CD8-positive, alpha-beta memory T cell (primary cell): ENCODE measurements at places on chromosomes 3 and 15.

DNA sequence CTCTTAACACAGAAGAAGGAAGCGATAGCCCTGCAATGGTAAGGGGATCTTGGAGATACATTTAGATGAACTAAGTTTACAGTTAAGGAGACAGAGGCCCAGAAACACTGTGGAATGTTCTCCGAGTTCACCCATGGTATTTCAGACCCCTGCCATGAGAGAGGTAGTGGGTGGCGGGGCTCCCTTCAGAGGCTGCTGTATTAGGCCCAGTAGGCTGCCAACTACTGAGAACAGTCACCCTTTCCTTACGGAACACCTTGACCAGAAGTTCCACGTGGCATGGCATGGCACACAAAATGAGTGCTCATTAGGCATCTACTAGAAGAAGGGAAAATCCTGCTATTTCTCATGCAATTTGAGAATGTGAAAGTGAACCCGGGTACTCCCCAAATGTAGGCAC, 195.4 kb downstream of the TNIK start:
- no peak for DNase-seq

DNA sequence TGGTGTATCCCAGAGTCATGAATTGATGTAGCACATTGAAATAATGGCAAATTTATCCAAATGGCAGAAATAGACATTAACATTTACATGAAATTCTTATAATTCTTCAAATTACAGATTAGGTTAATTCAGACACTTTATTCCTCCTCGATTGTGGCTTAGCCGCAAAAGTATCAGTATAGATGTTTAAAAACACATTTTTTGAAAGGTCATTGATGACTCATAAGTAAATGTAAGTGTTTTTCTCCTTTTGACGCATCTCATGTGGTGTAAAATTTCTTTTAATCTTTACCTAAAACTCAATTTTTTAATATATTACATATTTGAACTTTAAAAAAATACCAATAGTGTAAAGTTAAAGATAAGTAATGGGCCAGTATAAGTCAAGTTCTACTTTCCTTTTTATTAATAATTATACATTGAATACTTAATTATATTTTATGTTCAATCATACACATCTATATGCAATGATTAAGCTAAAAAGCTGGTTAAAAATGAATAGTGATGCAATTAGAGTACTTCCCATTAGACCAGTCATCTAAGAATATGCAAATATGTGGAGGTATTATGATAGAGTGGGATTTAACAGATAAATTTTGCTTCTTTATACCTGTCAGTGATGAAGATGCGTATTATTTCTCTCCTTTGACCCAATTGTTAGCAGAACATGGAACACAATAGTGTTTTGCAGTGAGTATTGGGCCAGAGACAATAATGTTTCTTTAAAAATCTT, 678.1 kb upstream of the DPPA4 start:
- DNase-seq: no peak

DNA sequence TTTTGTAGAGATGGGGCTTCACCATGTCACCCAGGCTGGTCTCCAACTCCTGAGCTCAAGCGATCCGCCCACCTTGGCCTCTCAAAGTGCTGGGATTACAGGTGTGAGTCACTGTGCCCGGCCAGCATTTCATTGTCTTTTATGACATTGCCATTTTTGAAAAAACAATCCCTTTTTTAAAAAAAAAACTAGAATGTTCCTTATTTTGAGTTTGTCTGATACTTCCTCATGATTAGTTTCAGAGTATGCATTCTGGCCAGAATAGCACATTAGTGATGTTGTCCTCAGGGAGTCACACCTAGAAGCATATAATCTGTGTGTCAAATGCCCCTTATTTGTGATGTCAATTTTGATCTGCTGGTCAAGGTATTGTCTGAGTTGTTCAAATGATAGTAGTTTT, 21.2 kb upstream of the NMD3 start:
- no peak for DNase-seq

GRCh38 chr3:180630371-180630770, 28.4 kb downstream of the TTC14 start:
- DNase-seq: no peak

DNA sequence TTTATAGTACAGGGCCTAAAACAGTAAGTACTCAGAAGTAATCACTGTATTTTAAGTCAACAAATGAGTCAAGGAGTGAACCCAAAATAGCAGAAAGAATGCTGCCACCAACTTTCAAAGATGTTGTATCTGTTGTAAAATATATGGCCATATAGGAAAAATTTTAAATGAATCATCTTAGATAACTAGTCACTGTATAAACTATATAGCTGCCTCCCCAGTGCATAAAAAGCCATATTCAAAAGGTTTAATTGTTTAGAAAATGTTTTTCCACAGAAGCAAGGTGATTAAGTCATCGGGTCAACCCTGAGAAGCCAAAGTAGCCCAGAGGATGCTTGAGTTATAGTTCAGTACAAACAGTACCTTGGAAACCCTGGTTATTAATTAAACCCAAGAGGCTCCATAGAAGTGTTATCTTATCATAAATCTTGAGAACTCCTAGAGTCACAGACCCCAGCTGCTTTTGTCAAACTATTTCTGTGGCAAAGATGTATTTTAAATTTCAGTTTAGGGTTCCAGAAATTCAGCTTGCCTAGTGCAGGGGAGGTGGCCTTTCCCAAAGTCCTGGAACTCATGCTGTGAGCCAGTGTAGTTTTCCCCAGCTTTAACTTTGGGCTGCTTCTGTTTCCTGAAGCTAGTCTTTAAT, 39.2 kb downstream of the MBNL1 start:
- no peak for DNase-seq

DNA sequence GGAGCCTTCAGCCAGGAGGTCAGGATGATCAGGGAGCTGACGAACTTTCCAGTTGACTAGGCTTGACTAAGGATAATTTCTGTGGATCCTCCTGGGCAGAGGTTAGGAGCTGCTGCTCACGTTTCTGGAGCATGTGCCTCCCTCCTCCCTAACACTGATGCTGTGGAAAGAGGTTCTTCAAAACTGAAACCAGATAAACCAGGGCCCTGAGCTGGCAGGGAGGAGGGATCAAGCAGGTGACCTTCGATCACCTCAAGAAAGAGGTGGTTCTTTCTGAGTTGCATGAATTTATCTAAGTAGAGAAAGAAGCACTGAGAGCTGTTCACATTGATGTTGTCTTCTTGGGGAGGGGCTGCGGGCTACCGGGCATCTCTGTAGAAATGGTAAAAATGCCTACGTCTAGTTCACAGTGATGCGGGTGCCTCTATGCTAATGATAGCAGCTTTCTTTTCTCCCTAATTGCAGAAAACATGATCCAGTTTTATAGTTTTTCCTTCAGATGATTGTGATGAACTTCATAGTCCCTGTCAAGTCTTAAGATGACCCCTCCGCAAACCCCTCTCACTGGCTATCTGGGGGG, 332.7 kb upstream of the LRRFIP2 start:
- no peak for DNase-seq

DNA sequence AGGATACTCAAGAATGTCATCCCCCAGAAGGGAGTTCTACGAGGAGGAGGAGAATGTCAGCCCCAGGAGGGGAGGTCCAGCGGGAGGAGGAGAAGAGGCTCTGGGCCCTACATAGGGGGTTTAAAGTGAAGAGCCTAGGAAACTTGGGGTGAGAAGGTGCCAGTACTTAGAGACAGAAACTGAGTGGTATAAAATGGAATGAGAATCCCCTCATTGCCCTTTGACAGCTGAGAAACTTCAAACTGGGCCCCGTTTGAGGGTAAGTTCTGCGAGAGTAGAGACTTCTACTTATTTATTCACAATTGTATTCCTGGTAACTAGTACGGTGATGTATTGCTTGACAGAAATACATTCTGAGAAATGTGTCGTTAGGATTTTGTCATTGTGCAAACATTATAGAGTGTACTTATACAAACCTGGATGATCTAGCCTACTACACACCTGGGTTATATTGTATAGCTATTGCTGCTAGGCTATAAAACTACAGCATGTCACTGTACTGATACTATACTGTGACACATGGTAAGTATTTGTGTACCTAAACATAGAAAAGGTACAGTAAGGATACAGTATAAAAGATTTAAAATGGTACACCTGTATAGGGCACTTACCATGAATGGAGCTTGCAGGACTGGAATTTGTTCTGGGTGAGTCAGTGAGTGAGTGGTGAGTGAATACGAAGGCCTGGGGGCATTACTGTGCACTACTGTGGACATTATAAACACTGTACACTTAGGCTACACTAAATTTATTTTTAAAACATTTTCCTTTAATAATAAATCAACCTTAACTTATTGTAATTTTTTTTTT, 62.0 kb downstream of the TSC22D2 start:
- no peak for DNase-seq

DNA sequence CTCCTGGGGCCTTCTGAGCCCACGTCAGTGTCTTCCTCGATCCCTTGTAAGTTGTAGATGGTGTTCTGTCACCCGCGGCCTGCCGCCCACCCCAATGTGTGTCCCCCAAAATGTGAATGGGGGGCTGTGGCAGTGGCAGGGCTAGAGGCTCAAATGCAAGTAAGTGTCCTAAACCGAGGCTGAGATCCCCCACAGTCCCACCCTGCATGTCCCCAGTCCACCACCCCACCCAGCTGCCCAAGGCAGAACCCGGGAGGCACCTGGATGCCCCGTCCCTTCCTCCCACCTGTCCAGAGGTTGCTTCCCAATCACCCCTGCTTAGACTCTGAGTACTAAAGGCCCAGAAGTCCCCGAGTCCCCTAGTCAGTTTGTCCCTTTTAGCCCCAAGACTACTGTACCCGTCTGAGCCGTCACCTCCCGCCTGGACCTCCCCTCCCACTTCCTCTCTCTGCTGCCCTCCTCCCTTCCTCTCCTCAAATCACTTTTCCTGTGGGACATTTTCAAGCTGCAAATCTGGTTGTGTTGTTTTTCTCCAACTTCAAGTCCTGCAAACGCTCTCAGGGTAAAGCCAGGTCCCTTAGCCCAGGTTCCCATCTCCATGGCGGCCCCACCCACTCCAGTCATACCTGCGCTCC, 11.8 kb upstream of the PLXND1 start:
- DNase-seq: no peak

GRCh38 chr3:119219069-119219468, 21.6 kb downstream of the B4GALT4 start:
- no peak for DNase-seq

DNA sequence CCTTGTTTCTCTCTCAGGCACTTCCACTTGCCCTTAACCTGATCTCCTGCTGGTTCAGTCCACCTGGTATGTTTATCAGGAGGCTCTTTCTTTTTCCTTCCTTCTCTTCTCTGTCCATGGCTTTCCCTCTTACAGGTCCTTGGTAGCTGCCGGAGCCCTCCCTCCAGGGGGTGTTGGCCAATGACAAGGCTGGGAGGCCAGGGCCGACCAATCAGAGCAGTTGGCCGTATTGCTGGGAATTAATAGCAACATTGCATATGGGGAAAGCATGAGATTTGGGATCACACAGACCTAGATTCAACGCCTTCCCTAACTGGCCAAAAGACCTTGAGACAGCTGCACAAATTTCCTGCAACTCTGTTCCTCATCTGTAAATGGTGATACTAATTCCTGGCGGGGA, 62.4 kb downstream of the CEMIP start:
- no peak for DNase-seq
